CD8-positive, alpha-beta memory T cell (primary cell): ENCODE measurements at places on chromosomes 2 and 18. TPM values are rescaled to one million over a fixed set of nuclear protein-coding genes. Genes with fewer than 3 reads are reported as not detected.
A peak's percentile ranks its signal among the peaks of the same experiment; 100 is the strongest.

FBXO48 gene
- 1.6 TPM for total RNA-seq

IL36G gene
- not detected for total RNA-seq

INPP5D gene
- total RNA-seq, result 49.3 TPM

CFC1 gene
- total RNA-seq, result not detected

DCDC2C gene
- total RNA-seq, result not detected

ANO7 gene
- 0.86 TPM for total RNA-seq

NAT8 gene
- total RNA-seq, result not detected

CNPPD1 gene
- total RNA-seq, result 67.0 TPM

- DNase-seq, result no peak
- H3K4me3 ChIP-seq, result no peak overlapping the region
- no peaks in the 10 kb centered on the region for H3K27me3 ChIP-seq
- H3K27ac ChIP-seq, result no peak overlapping the region
- H3K4me1 ChIP-seq, result no peaks in the 10 kb centered on the region
- H3K36me3 ChIP-seq, result no peaks in the 10 kb centered on the region
Observed at GRCh38 chr18:40292985-40293710, 1661.9 kb upstream of the PIK3C3 start.

DNA sequence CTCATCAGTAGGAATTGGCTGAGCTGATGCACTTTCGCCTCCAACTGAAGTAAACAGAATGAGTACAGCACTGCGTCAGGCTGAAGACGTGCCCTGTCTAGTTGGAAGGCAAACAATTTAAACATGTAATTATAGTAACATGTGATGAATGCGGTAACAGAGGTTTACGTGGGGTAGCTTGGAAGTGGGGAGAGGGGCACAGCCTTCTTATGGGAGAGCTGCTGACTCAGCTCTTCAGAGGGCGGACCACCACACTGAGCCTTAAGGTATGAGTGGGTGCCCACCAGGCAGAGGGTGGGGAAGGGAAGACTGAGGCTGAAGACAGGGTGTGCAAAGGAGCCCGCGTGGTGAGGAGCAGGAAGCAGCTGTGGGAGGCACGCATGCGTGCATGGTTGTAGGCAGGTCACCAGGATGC is 6.2 kb upstream of the EHD3 start:
- H3K4me3 ChIP-seq, result no peak overlapping the region
- DNase-seq, result no peak
- H3K4me1 ChIP-seq, result no peaks in the 10 kb centered on the region
- H3K27me3 ChIP-seq, result no peaks in the 10 kb centered on the region

- H3K36me3 ChIP-seq, result no peaks in the 10 kb centered on the region
- H3K27ac ChIP-seq, result no peak overlapping the region
- no peaks in the 10 kb centered on the region for H3K4me1 ChIP-seq
- DNase-seq, result no peak
- no peaks in the 10 kb centered on the region for H3K27me3 ChIP-seq
Observed at GRCh38 chr18:62767321-62767720, 52.0 kb downstream of the PHLPP1 start.

- no peaks in the 10 kb centered on the region for H3K27me3 ChIP-seq
- H3K4me1 ChIP-seq, result no peaks in the 10 kb centered on the region
- DNase-seq, result no peak
- no peak overlapping the region for H3K4me3 ChIP-seq
- H3K36me3 ChIP-seq, result no peaks in the 10 kb centered on the region
- H3K27ac ChIP-seq, result no peak overlapping the region
Observed at GRCh38 chr2:72181616-72182015, 34.0 kb upstream of the CYP26B1 start.

DNA sequence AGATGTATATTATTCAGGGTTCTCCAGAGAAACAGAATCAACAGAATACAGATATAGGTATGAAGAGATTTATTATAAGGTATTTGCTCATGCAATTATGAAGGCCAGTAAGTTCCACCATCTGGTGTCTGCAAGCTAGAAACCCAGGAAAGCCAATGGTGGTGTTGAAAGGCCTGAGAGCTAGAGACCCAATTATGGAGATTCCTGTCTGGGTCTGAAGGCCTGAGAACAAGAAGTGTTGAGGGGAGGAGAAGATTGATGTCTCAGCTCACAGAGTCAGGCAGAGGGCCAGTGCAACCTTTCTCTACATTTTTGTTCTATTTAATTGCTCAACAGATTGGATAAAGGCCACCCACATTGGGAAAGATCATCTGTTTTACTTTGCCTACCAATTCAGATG is 524.2 kb upstream of the CRIM1 start:
- no peak for DNase-seq
- no peaks in the 10 kb centered on the region for H3K4me1 ChIP-seq
- H3K27ac ChIP-seq, result no peak overlapping the region
- H3K27me3 ChIP-seq, result no peaks in the 10 kb centered on the region
- H3K36me3 ChIP-seq, result no peaks in the 10 kb centered on the region

- H3K36me3 ChIP-seq, result no peaks in the 10 kb centered on the region
- no peak for DNase-seq
- H3K27me3 ChIP-seq, result no peaks in the 10 kb centered on the region
- no peak overlapping the region for H3K27ac ChIP-seq
Observed at GRCh38 chr2:151181524-151181923, 80.1 kb downstream of the RBM43 start.

- no peaks in the 10 kb centered on the region for H3K27me3 ChIP-seq
- no peaks in the 10 kb centered on the region for H3K4me1 ChIP-seq
- no peak overlapping the region for H3K27ac ChIP-seq
- no peaks in the 10 kb centered on the region for H3K36me3 ChIP-seq
- no peak for DNase-seq
Observed at GRCh38 chr18:75089748-75090327, 119.1 kb downstream of the PTGR3 start.

- H3K4me3 ChIP-seq, result no peak overlapping the region
- H3K27me3 ChIP-seq, result no peaks in the 10 kb centered on the region
- H3K36me3 ChIP-seq, result no peaks in the 10 kb centered on the region
- no peak for DNase-seq
Observed at GRCh38 chr2:102154946-102155702, 12.6 kb downstream of the IL1R1 start.

- H3K4me1 ChIP-seq, result no peaks in the 10 kb centered on the region
- DNase-seq, result no peak
- no peak overlapping the region for H3K4me3 ChIP-seq
- no peak overlapping the region for H3K27ac ChIP-seq
- H3K36me3 ChIP-seq, result no peaks in the 10 kb centered on the region
- H3K27me3 ChIP-seq, result no peaks in the 10 kb centered on the region
Observed at GRCh38 chr18:58947136-58947732, 82.6 kb downstream of the ZNF532 start.

GRCh38 chr2:72755647-72756423 is 70.0 kb downstream of the EXOC6B start:
- DNase-seq, result no peak
- no peaks in the 10 kb centered on the region for H3K4me1 ChIP-seq
- H3K27ac ChIP-seq, result no peak overlapping the region

GRCh38 chr2:45330637-45331409 is 280.2 kb downstream of the SRBD1 start:
- H3K27ac ChIP-seq, result no peak overlapping the region
- no peaks in the 10 kb centered on the region for H3K27me3 ChIP-seq
- no peaks in the 10 kb centered on the region for H3K4me1 ChIP-seq

DNA sequence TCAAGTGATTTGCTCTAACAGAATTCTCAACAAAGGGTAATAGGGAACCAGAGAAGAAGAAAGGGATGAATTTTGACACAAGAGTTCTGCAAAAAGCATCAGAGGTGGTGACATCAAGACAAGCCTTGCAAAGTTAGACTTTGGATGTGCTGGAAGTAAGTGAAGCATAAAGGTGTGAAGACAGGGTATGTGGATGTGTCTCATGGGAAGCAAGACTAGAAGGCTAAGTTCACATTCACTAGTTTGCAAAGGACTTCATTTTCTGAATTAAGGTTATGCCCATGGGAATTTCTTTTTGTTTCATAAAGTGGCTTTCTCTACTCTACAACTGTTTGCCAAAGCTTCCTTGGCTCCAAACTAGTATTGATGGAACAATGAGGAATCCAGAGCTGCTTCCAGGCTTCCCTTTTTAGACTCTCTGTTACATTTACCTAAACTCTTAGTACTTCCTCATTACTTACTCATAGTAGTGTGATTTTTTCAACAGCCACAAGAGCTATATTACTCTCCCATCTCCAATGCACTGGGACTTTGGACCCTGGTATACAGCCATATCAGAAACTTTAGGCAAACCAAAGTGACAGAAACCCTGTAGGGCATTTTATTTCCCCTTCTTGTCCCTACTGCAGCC is 21.1 kb upstream of the IHH start:
- H3K4me3 ChIP-seq, result no peak overlapping the region
- no peaks in the 10 kb centered on the region for H3K4me1 ChIP-seq
- DNase-seq, result no peak
- no peak overlapping the region for H3K27ac ChIP-seq
- H3K36me3 ChIP-seq, result peaks cover 9% of the 10 kb centered on the region

DNA sequence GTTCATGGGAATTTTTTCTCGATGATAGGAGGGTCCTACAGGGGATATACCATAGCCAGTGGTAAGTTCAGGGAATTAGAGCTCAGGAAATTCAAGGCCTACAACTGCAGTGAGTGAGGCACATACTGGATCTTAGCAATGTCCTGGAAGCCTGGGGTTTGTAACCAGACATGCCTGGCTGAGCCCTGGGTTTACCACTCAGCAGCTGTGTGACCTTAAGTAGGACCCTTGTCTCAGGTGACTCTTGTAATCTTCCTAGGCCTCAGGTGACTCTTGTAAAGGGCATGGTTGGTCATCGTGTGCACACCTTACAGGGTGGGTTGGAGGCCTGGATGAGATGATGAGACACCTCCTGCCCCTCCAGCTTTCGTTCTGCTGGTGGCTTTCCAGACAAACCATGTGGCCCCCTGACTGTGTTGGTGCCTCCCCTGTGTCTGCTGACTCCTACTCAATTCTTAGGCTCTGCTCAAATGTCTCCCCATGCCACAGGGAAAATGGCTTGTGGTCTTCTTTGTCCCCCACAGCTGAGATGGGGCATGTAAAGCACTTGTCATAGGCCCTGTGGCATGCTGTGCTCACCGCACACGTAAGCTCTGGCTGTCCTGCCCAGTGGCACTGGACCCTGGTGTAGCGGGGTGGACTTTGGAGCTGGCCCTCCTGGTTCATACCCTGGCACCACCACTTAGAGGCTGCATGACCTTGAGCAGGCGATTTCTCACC is 94.1 kb downstream of the FHOD3 start:
- H3K27ac ChIP-seq, result no peak overlapping the region
- H3K4me1 ChIP-seq, result no peaks in the 10 kb centered on the region
- no peaks in the 10 kb centered on the region for H3K36me3 ChIP-seq
- DNase-seq, result no peak
- no peaks in the 10 kb centered on the region for H3K27me3 ChIP-seq
- no peak overlapping the region for H3K4me3 ChIP-seq

DNA sequence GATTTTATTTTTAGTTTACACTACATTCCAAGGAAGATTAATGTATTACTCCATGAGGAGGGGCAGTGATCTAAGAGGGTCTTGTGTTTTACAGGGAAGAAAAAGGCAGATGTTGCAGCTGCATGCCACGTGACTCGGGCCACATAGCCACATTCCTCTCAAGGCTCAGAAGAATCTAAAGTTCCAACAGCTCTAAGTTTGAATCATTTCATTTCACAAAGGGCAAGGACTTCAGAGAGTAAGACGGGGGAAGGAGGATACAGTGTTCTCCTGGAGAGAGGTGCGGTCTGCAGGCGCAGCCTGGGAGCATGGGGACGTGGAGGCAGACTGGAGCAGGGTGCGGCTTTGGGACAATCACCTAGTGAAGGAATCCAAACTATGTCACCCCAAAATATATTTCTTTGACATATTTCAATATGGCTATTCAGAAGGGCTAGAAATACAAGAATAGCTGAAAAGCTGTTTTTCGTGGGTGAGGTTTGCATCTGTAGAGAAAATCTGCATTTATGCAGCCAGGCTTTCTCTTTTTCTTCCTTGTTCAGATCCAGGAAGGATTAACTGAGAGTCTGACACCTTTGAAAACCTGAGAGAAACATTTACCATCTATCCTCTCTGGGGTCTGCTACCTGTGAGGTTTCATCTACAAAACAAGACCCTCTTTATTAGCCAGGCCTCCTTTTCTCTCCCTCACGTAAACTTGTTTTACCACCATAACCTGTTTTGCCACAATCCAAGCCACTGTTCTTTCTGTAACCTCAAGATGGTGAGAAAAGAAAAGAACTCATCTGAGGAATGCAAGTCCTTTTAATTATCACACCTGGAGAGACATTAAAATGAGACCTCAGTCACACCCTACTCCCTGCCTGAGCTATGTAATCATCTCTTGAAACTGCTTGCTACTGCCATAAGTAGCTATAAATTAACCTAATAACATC is 165.1 kb upstream of the NDUFV2 start:
- DNase-seq, result no peak
- H3K4me3 ChIP-seq, result no peak overlapping the region
- H3K27me3 ChIP-seq, result no peaks in the 10 kb centered on the region
- peak overlapping the region; percentile 9 for H3K27ac ChIP-seq
- H3K36me3 ChIP-seq, result no peaks in the 10 kb centered on the region

GRCh38 chr2:216464104-216464720 is 34.4 kb upstream of the RPL37A start:
- no peak for DNase-seq
- H3K27me3 ChIP-seq, result no peaks in the 10 kb centered on the region
- H3K27ac ChIP-seq, result no peak overlapping the region
- H3K4me1 ChIP-seq, result no peaks in the 10 kb centered on the region

- no peaks in the 10 kb centered on the region for H3K4me1 ChIP-seq
- no peaks in the 10 kb centered on the region for H3K27me3 ChIP-seq
- no peak for DNase-seq
- peaks cover 90% of the 10 kb centered on the region for H3K36me3 ChIP-seq
Observed at GRCh38 chr2:233290051-233290845, 17.4 kb upstream of the SAG start.

- no peaks in the 10 kb centered on the region for H3K36me3 ChIP-seq
- no peak overlapping the region for H3K4me3 ChIP-seq
- H3K4me1 ChIP-seq, result no peaks in the 10 kb centered on the region
- DNase-seq, result no peak
- H3K27me3 ChIP-seq, result no peaks in the 10 kb centered on the region
- H3K27ac ChIP-seq, result no peak overlapping the region
Observed at GRCh38 chr2:183543731-183544130, 419.5 kb downstream of the NUP35 start.

- H3K4me3 ChIP-seq, result no peak overlapping the region
- no peaks in the 10 kb centered on the region for H3K36me3 ChIP-seq
- no peaks in the 10 kb centered on the region for H3K27me3 ChIP-seq
- no peaks in the 10 kb centered on the region for H3K4me1 ChIP-seq
- no peak for DNase-seq
Observed at GRCh38 chr2:34519659-34520058, 920.6 kb upstream of the FAM98A start.

GRCh38 chr2:100066246-100066645 is 76.1 kb downstream of the AFF3 start:
- H3K4me3 ChIP-seq, result no peak overlapping the region
- no peak overlapping the region for H3K27ac ChIP-seq
- H3K4me1 ChIP-seq, result peaks cover 4% of the 10 kb centered on the region
- H3K27me3 ChIP-seq, result no peaks in the 10 kb centered on the region
- H3K36me3 ChIP-seq, result no peaks in the 10 kb centered on the region

DNA sequence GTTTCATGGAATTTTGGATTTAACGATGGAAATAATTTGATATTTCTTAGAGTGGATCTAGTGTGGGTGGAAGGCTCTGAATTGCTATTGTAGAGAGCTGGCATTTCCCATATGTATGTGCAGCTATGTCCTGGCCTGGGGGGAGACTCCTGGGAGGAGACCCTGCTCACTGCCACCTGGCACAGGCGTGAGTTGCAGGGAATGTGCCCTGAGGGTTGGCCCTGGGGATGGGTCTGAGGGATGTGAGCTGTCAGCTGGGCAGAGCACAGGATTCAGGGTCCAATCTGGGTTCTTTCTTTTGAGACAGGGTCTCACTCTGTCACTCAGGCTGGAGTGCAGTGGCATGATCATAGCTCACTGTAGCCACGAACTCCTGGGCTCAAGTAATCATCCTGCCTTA is 120.2 kb downstream of the CLIP4 start:
- H3K4me3 ChIP-seq, result no peak overlapping the region
- no peaks in the 10 kb centered on the region for H3K4me1 ChIP-seq
- H3K36me3 ChIP-seq, result no peaks in the 10 kb centered on the region
- no peaks in the 10 kb centered on the region for H3K27me3 ChIP-seq
- no peak for DNase-seq
